ENCODE measurements at places on chromosomes 2 and 18. TPM values are rescaled to one million over a fixed set of nuclear protein-coding genes. Genes with fewer than 3 reads are reported as not detected.

ACKR3 gene
- total RNA-seq: 2.5 TPM

PER2 gene
- total RNA-seq: 9.2 TPM

GTF2A1L gene
- not detected for total RNA-seq

STK11IP gene
- total RNA-seq: 31.5 TPM

GAD1 gene
- 1.5 TPM for total RNA-seq

CCDC142 gene
- 25.0 TPM for total RNA-seq

NEB gene
- 0.45 TPM for total RNA-seq

MXD1 gene
- total RNA-seq: 47.5 TPM

KCNJ13 gene
- not detected for total RNA-seq

PKDCC gene
- not detected for total RNA-seq

OTOF gene
- total RNA-seq: 23.7 TPM

CFAP210 gene
- total RNA-seq: not detected

SLC4A3 gene
- not detected for total RNA-seq

AKAIN1 gene
- total RNA-seq: not detected

FAM228B gene
- total RNA-seq: 8.4 TPM

ATIC gene
- total RNA-seq: 129 TPM
